ELF-1 (cell line): ENCODE measurements at places on chromosomes 1 and 21.

DNA sequence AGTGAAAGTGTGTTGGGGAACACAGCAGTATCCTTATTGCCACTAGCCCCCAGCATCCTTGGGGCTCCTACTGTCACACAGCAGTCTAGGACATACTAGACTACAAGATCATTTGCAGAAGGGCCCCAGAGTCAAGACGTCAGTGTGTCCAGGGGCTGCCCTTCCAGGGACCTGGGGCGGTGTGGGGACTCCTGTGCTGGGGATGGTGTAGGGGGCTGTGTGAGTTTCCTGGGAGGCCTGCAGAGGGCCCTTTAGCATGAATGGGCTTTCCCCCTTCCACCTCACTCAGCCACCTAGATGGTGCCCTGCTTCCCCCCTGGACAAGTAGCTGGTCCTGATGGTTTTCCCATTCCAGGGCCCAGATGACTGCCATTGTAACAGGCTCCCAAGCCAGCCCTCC lies 17.5 kb upstream of the KIF21B start:
- no peak for DNase-seq

DNA sequence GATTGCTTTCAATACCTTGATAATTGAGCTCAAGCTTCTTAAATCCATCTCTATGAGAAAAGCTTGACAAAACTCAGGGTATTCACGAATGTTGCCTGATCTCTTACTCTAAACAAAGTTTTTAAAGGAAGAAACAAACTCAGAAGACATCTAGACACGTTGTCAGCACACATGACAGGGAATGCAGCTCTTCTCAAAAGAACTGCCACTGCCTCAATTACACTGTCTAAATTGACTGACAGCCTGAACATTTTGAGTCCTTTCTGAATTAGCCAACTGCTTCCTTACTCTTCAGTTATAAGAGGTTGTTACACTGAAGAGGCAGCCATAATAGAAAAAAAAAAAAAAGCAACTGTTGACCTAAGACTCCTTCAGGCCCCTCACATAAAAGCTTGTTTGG lies 1646.7 kb upstream of the B3GALT2 start:
- DNase-seq: no peak

DNA sequence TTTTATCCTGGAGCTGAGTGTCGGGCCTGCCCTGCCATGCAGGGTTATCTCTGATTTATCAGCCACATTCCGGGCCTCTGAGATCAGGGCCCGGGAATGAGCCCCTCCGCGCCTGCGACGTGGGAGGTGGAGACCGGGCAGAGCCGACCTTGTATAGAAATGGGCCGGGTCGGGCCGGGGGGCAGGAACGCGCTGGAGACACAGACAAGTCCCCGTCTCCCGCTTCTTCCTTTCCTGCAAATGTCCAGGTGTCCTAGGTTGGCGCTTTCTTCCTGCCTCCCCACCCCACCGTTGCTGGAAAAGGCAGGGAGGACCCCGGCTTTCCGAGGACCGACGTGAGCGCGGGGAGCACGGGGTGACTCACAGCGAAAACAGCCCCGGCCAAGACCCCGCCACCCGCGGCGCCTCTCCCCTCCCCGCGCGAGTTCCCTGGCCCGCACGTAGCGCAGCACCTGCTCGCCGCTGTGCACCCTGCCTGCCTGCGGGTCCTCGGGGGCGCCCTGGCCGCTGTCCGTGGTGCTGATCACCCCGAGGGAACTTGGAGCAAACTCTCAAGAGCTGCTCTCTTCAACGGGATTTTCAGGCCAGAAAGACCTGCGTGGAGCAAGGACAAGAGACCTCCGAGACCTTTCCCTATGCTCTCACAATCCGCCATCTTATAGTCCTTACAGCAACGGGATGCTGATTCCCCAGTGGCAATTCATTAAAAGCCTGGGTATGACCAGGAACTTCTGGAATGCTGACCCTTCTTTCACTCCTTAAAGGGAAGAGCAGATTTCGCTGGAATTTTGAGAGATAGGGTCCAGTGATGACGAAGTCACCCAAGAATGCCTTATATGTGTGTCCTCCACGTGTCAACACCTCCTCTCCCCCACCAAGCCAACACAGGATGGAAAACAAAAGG lies 475 bp upstream of the NPPB start:
- peak; percentile 83 for DNase-seq

DNA sequence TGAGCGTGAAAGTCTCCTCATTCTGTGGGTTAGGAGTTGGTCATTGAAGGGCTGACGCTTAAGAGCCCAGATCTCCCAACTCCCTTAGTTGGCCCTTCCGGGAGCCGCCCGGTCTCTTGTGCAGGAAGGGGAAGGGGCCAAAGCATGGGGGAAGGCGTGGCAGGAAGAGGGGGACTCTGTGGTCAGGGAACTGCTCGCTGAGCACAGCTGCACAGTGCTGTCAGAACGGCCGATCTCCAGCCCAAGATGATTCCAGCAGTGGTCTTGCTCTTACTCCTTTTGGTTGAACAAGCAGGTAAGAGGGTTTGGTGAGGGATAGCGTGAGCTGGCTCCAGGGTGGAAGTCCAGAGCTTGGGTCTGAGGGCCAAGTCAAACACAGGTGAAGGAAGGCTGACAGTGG lies at the start of gene FCER1G:
Gene FCER1G (plus strand): TSS at position 220 of the 400 bp plus-strand sequence. CDS start 27 bp downstream, at position 247.
- no peak for DNase-seq

DNA sequence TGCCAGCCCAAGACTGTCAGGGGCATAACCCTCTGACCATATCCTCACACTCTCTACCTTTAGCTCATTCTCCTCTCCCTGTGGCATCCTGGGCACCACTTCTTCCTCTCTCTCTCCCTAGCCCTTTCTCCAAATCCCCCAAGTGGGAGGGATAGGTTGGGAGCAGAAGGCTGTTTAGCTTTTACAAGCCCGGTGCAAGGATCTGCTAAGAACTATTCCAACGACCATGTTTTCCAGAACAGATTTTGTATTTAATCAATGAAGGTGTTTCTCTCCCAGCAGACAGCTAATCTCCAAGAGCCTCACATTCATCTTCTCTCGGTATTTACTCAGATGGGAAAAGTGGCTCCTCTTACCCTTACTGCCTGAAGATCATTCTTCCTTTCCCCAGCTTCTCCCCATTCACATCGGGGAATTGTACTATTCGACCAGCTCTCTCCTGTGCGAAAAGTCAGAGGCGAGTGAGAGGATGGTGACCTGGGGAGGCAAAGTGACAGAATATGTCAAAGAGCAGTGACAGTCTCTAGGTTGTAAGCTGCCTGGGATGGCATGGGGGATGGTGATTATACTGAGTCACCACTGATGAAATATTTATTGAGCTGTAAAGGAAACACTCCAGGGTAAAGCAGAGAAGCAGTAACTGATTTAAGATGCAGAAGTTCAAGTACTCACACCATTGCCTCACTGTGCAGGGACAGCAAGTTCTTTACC lies 47.0 kb upstream of the RBM15 start:
- no peak for DNase-seq

DNA sequence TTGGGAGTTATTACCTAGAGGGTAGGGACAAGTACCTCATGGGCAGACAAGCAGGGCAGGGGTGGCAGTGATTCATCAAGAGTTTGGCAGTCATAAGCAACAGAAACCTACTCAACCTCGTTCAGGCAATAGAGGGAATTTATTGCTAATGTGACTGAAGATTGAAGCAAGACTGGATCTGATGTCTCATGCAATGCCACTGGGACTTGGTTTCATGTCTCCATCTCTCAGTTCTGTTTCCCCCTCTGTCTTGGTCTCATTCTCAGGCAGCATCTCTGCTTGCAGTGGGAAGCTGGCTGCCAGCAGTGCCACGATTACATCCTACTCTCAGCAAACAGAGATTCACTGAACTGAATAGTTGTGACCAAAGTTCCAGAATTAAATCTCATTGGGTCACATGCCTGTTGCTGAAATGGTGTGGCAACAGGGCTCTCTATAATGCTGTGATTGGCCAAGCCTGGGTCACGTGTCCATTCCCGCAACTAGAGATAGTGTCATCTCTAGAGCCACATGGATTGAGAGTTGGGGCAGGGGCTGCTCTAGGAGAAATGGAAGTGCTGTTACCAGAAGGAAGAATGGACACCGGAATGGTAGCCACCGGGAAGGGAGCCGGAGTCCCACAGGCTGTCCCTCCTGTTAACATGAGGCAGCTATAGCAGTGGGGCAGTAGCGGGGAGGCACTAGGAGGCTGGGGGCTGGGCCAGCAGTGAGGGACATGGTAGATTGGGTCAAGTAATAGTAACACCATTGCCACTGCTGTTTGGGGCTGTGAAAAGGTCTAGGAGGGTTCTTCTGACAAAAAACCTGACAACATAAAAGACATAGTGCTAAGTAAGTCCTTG lies 3.9 kb upstream of the CDC42 start:
- DNase-seq: peak; percentile 18

DNA sequence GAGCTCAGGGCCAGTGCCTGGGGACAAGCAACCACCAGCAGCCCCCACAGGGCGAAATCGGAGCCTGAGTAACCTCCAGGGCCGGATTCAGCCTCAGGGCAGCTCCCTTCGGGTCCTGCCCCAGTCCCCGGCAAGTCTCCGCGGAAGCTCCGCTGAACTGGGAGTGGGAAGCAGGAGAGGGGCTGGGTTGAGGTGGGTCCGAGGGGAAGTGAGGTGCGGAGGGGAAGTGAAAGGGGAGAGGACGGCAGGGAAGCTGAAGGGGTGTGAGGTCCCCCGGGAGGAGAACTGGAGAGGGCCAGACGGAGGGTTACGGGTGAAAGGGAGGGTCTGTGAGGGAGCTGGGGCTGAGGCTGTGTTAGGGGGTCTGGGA lies 560 bp downstream of the PADI2 start:
- peak; percentile 45 for DNase-seq

DNA sequence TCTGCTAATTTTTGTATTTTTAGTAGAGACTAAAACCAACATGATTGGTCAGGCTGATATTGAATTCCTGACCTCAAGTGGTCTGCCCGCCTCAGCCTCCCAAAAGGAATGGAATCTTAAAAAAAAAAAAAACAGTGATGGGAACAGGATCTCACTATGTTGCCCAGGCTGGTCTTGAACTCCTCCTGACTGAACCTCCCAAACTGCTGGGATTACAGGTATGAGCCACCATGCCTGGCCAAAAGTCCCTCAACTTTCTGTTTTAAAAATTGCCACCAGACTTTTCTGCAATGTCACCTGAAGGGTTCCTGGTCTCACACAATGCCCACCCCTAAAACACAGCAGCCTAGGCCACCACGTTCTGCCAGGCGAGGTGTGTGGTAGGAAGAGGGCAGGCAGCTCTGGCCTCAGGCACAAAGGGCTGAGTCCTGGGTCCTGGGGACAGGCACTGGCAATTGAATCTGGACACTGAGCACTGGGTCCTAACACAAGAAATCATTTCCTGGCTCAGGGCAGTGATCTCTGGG lies 21.2 kb upstream of the THRAP3 start:
- no peak for DNase-seq

DNA sequence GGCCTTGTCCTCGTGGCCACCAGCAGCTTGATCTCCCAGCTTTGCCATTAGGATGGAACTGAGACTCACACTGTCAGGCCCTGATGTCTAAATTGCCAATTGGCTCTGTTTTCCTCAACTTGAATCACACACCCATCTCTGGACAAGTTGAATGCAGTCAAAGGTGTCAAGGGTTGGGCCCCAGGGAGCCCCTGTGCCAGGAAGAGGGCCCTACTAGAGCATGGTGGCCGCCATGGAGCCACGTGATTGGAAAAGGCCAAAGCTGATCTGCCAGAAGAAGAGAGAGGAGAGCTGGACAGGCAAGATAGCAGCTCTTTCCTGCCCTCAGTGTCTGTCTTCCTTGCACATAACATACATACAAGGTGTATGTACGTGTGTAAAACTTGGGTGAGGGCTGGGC lies 54.9 kb upstream of the NEK2 start:
- DNase-seq: no peak

DNA sequence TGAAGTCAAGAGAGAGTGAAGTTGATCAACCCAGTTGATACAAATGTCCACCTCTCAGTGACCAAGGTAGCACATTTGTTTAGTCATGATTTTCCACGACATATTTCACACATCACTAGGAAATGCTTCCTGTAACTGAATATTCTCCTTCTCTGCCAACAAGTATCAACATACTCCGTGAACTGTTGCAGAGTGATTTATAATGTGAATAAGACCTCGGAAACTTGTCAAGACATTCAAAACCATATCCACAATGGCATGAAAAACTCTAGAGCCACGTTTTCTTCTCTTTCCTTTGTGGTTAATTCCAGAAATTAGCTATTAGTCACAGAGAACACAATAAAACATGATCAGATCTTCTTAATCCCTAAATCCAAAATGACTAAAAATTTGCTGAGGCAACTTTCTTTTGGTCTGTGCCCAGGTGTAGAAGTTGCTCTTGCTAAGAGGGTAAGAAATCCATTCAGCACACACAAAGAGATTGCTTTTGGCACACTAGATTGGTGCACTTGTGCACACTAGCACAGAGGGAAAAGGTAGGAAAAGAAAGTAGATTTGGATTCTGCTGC lies 244.3 kb upstream of the NRIP1 start:
- DNase-seq: no peak

DNA sequence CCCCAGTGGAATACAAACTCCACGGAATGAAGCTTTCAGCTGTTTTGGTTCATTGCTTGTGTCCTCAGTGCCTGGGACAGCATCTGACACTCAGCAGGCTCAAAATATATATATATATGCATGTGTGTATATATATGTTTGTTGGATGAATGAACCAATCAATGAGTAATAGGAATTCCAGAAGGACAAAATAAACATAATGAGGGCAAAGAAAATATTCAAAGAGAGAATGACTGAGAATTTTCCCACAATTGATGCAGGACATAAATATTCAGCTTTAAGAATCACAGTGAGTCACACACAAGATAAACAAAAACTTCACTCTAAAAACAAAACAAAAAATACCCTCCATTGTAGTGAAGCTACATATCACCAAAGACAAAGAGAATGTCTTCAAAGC lies 64.0 kb downstream of the CHD5 start:
- DNase-seq: no peak

DNA sequence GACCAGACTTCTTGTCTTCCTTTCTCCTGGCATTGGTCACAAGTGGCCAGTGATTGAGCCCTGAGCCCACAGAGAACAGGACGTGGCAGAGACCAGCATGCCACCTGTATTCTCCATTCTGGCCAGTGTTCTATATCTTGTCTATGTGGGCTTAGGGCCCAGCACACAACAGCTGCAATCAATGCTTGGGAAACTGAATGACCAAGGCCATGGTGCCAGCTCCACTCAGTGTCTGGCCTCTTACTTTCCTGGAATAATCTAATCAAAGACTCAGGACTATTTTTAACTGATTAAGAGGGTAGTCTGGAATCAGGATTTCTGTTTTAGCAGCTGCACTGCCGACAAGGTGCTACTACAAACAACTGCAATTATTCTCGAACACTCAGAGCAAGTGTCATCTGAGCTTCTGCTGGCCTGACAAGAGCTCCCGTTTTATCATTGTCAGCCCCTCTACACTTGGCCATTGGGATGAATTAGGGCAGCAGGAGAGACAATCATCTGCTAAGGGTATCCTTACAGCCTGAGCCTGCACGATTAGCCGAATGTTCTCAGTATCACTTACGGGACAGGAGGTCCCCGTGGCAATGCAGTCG lies 74.4 kb upstream of the GRIK3 start:
- no peak for DNase-seq
